ENCODE measurements at places on chromosomes 2 and 18. TPM values are rescaled to one million over a fixed set of nuclear protein-coding genes. Genes with fewer than 3 reads are reported as not detected.

The GRHL1 gene
- 11.7 TPM for total RNA-seq

The LIMS4 gene
- not detected for total RNA-seq

The RFTN2 gene
- 0.05 TPM for total RNA-seq

The SERPINB2 gene
- total RNA-seq: 85.1 TPM

- no peak overlapping the region for H3K4me3 ChIP-seq
- H3K36me3 ChIP-seq: no peaks in the 10 kb centered on the region
- no peak for DNase-seq
- H3K4me1 ChIP-seq: peaks cover 30% of the 10 kb centered on the region
Measured at GRCh38 chr2:161147856-161148255, 12.4 kb upstream of the TANK start.

DNA sequence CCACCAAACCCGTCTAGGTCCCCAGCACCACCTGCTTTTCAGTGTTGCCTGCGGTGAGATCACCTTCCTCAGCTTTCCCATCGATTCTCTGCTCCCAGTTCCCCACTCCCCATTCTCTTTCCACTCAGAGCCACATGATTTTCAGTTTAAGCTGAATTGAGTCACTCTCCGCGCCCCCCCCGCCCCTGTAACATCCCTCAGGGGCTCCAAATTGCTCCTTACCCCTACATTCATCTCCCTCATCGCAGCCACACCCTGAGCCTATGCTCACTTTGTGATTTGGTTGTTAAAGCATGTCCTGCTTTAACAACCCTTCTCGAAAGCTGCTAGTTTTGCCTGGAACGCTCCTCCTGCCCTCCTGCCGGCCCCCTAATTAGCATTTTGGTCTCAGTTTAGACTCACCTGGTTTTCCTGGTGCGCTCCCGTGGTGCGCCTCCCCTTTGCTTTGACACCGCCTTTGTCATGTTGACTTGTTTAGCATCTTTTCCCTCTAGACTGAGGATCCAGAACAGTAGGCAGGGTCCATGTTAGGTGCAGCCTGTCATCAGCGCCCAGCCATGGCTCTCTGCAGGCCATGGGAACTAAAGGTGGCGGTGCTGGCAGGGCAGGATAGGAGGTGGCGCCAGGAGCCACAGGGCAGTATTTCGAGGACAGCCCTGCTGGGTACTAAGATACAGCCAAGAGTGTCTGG lies 60.8 kb downstream of the ST3GAL5 start:
- peaks cover 17% of the 10 kb centered on the region for H3K27me3 ChIP-seq
- H3K4me1 ChIP-seq: peaks cover 18% of the 10 kb centered on the region
- H3K27ac ChIP-seq: no peak overlapping the region
- H3K36me3 ChIP-seq: no peaks in the 10 kb centered on the region
- peak overlapping the region; percentile 12 for H3K4me3 ChIP-seq

DNA sequence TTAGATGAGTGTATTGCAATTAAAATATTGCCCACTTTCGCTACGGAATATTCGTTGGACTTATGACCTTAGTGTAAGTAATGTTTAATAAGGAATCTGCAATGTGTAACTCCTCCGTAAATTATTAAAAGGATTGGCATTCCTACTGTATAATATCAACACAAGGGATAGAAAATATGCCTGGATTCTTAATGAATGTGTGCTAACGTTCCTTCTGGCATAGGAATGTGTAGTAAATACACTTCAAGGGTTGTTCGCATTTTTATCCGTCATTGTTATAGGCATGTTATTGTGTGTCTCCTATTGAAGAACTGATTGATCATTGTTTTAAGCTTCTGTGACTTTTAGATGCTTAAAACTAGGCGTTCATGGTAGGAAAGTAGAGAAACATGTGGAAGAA lies 134.5 kb downstream of the NEDD4L start:
- peaks cover 29% of the 10 kb centered on the region for H3K36me3 ChIP-seq
- peak overlapping the region; percentile 62 for H3K4me3 ChIP-seq
- H3K27me3 ChIP-seq: no peaks in the 10 kb centered on the region
- peak overlapping the region; percentile 63 for H3K27ac ChIP-seq

DNA sequence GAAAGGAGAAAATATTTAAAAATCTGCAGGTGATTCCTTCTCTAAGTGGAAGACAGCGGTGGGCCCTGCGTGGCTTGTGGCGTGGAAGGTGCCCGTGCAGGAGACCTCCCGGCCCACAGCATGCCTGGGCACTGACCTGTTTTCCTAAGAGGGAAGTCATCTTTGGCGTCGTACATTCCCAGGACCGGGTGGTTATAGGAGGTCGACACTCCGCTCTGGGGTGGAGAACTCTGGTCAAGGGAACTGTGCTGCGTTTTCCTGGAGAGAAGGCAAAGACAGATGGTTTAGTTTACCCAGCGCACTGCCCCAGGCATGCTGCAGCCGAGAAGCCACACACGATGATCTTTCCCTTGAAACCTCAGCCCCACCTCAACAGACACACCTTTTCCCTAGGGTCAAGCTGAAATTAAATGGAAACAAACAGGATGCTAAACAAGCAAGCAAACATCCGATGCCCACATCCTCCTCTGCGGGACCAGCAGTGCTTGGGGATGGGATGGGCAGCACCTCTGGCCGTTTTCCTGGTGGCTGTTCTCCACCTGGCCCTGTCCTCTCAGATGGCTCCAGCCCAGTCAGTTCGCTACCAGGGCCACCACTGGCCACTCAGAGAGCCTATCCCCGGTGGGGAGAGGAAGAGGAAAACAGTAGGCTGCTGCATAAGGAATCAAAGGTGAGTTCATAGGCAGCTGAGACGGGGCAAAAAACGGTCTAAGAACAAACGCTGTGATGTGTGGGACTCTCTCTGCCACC lies 244.1 kb downstream of the HDAC4 start:
- DNase-seq: no peak
- no peak overlapping the region for H3K27ac ChIP-seq
- H3K4me1 ChIP-seq: peaks cover 17% of the 10 kb centered on the region
- no peaks in the 10 kb centered on the region for H3K27me3 ChIP-seq
- H3K36me3 ChIP-seq: peaks cover 5% of the 10 kb centered on the region

- no peak overlapping the region for H3K27ac ChIP-seq
- no peaks in the 10 kb centered on the region for H3K27me3 ChIP-seq
- H3K4me1 ChIP-seq: no peaks in the 10 kb centered on the region
- DNase-seq: peak; percentile 23
- no peak overlapping the region for H3K4me3 ChIP-seq
Measured at GRCh38 chr2:25567406-25567805, 106.0 kb downstream of the DTNB start.

DNA sequence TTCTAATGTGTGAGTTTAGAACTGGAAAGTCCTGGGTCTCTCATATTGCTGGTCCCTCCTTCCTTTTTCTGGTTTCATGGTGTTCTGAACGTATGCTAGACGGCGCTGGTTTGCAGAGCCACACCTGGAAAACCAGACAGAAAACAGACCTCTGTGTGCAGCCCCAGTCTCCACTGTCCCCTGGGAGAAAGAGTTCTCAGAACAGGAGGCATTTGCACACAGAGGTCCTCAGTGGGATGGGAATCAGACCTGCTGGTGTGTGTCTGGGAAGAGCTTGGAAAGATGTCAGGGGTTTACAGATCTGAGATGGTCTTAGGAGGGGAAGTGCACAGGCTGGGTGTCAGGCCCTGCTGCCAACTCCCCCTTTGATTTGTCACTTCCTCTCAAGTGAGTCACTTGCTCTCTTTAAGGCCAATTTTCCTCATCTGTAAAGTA lies 14.9 kb upstream of the MBP start:
- no peak for DNase-seq
- peaks cover 7% of the 10 kb centered on the region for H3K4me1 ChIP-seq
- no peak overlapping the region for H3K27ac ChIP-seq
- no peak overlapping the region for H3K4me3 ChIP-seq
- H3K27me3 ChIP-seq: peaks cover 50% of the 10 kb centered on the region
- H3K36me3 ChIP-seq: no peaks in the 10 kb centered on the region

DNA sequence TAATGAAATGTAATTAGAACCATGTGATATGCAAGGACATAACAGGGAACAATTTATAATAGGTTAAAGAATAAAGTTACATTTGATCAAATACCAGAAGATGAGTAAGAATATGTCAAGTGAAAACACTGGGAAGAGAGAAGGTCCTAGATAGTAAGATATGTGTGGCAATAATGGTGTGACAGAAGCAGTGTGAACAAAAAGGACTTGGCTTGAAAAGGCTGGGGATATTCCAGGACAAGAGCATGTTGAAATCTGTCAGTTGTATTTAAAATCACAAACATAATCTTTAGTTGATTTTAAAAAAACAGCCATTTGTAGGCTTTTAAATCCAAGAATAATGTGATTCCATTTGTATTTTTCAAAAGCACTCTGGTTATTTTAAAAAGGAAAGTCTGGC lies 1399.9 kb upstream of the SLC39A10 start:
- no peak overlapping the region for H3K4me3 ChIP-seq
- no peaks in the 10 kb centered on the region for H3K27me3 ChIP-seq
- no peaks in the 10 kb centered on the region for H3K36me3 ChIP-seq
- DNase-seq: no peak

- H3K36me3 ChIP-seq: no peaks in the 10 kb centered on the region
- no peak overlapping the region for H3K27ac ChIP-seq
- no peaks in the 10 kb centered on the region for H3K4me1 ChIP-seq
- no peak for DNase-seq
- no peak overlapping the region for H3K4me3 ChIP-seq
Measured at GRCh38 chr18:50947899-50948298, 19.9 kb upstream of the ELAC1 start.

- DNase-seq: peak; percentile 18
- H3K27me3 ChIP-seq: peaks cover 43% of the 10 kb centered on the region
- H3K27ac ChIP-seq: no peak overlapping the region
- H3K4me3 ChIP-seq: peak overlapping the region; percentile 58
Measured at GRCh38 chr2:241803387-241804325, 5.3 kb upstream of the NEU4 start.

DNA sequence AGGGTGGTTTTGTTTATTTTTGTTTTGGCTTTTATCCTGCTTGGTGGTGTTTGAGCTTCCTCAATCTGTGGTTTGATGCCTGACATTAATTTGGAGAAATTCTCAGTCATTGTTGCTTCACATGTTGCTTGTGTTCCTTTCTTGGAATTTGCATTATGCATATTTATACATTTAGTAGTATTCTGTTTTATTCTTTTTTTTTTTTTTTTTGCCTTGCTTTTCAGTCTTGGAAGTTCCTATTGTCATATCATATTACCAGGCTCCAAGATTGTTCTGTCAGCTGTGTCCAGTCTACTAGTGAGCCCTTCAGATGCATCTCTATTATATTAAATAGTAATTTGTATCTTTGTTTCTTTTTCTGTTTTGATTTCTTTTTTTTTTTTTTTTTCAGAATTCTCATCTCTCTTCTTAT lies 77.0 kb downstream of the EPC2 start:
- DNase-seq: no peak
- H3K4me1 ChIP-seq: peaks cover 29% of the 10 kb centered on the region
- no peaks in the 10 kb centered on the region for H3K27me3 ChIP-seq

GRCh38 chr18:2901423-2901985 lies 54.7 kb downstream of the EMILIN2 start:
- no peak overlapping the region for H3K27ac ChIP-seq
- no peaks in the 10 kb centered on the region for H3K27me3 ChIP-seq
- peaks cover 11% of the 10 kb centered on the region for H3K36me3 ChIP-seq
- H3K4me1 ChIP-seq: no peaks in the 10 kb centered on the region
- no peak for DNase-seq

DNA sequence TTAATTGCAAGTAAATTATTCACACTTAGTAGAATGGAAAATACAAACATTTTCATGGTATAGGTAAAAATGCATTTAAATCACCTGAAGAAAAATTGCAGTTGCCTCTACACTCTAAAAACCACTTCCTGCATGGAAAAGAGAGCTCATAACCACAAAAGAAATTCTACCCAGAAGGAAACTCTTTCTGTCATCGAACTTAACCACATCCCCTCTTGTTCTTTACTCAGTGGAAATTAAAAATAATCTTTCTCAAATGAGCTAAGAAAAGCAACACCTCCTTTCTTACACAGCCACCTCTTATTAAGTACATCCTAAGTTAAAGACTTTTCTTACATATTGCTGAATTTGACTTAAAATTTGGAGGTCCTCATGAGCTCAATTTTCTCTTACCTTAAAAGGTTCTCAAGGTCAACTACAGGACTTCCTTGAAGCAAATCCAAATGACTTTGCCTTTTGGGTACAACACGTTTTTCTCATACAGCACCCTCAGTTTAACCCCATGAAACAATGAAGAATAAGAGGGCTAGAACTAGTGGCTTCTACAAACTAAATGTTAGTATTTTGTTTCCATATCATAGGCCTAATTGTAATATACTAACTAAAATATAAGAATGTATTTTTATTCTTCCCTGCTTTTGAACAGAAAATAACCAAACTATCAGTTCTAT lies 109.1 kb upstream of the CRIM1 start:
- H3K27me3 ChIP-seq: no peaks in the 10 kb centered on the region
- DNase-seq: no peak
- no peaks in the 10 kb centered on the region for H3K36me3 ChIP-seq
- no peaks in the 10 kb centered on the region for H3K4me1 ChIP-seq
- no peak overlapping the region for H3K27ac ChIP-seq

DNA sequence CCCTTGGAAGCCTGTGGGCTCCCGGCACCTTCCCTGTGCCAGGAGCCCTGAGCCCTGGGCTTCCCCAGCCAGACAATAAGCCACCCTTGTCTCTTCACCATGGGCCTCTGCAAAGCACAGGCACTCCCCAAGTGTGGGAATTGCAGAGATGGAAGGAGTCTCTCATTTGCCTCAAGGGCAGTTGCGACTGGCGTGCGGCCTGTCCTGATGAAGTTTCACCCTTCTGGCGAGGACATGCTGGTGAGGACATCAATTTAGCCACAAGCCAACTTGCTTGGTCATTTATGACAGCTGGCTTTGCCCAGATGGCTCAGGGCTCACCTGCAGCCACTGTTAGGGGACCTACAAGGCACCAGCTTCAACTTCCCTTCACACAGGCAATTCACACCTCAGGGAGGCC lies 180.2 kb downstream of the ANAPC1 start:
- no peak for DNase-seq
- no peaks in the 10 kb centered on the region for H3K27me3 ChIP-seq
- H3K4me3 ChIP-seq: no peak overlapping the region
- H3K4me1 ChIP-seq: peaks cover 64% of the 10 kb centered on the region
- H3K27ac ChIP-seq: no peak overlapping the region
- H3K36me3 ChIP-seq: peaks cover 14% of the 10 kb centered on the region

DNA sequence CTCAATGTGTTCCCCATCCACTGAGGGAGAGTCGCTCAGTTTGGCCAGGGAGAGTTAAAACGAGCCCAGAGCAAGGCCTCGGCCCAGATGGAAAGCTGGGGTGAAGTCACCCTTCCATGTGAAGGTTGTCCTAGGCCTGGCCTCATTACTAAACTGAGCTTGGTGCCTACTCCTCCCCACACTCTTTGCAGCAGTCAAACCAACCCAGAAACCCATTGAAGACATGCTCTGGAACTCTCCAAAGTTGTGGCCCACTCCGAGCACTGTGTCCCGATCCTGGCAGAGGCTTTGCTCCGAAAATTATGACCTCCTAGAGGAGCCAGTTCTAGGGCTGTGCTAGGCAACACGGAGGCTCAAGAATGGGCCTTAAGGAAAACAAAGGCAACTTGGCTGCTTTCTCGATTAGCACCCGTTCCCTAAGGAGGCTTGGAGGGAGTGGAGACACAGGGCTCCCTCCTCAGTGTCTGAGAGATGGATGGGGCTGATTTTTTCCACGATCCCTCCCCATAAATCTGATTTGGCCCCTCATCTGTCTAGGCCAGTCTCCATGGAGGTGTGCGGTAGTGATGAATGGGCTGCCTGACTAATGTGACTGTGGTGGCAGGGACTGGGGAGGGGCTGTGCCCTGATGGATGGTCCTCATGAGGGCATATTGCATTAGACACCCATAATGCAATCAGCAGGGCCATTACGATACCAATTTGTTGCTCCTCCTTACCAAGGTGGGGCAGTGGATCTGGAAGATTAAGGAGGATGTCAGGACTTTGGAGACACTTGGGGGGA lies 11.7 kb upstream of the CYP26B1 start:
- H3K4me1 ChIP-seq: peaks cover 4% of the 10 kb centered on the region
- H3K4me3 ChIP-seq: no peak overlapping the region
- no peaks in the 10 kb centered on the region for H3K36me3 ChIP-seq
- H3K27ac ChIP-seq: no peak overlapping the region
- H3K27me3 ChIP-seq: peaks cover 28% of the 10 kb centered on the region

All from Calu3 (cell line).